ENCODE measurements at places on chromosomes 4 and X.

DNA sequence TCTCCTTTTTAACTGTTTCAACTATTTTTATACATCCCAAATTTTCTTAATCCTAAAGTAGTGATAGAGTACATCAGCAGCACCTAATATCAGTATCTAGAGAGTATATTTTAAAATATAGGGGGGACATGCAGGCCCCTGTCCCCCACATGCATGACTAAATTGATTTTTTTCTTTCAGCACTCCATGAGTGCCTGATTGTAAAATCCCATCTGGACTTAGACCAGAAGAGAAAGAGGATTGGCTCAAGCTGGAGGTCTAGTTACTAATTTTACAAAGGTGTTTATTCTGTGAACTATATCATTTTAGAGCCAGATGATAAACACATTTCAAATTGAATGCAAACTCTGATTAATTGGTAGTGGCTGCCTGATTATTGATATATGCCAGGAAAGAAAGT lies 1533.9 kb upstream of the PABPC4L start:
- DNase-seq: no peak

GRCh38 chrX:18894156-18894555 lies 89.8 kb downstream of the PHKA2 start:
- DNase-seq: no peak

GRCh38 chrX:13254076-13254785 lies 65.6 kb downstream of the ATXN3L start:
- DNase-seq: no peak

GRCh38 chr4:6178757-6179156 lies 21.6 kb downstream of the JAKMIP1 start:
- no peak for DNase-seq

DNA sequence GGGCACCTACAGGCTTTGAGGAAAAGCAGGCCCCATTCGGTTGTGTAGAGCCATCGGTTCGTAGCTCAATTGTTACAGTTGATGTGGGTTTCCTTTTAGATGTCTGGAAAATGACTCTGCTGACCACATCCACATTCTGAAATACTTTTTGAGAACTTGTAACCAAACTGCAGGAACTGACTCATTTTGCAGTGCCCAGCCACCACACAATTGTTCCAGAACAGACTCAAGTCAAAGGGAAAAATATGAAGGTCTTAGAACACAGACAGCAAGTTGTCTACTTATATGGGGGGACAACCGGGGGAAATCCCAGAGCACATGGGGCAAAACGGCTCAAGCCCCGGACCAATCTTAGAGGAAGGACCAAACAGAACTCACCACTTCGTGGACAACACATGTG lies 557.6 kb upstream of the DIPK2B start:
- DNase-seq: peak; percentile 69

DNA sequence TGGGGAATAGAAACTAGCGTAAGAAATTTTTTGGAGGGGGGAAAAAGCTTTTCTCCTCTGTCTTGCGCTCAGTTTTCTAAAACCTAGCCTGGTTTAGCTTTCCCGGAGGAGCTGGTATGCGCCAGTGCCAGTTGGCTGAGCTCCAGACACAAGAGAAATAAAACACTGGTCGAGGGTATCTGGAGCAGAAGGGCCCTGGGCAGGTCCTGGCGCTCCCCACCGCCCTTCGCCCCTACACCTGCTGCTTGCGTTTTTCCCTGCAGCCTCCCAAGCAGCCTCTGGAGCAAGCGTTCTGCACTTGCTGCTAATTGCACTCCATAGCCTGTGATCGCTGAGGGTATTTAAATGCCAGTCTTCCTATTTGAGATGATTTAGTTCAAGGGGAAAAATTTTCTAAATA lies 816 bp downstream of the EREG start:
- no peak for DNase-seq

DNA sequence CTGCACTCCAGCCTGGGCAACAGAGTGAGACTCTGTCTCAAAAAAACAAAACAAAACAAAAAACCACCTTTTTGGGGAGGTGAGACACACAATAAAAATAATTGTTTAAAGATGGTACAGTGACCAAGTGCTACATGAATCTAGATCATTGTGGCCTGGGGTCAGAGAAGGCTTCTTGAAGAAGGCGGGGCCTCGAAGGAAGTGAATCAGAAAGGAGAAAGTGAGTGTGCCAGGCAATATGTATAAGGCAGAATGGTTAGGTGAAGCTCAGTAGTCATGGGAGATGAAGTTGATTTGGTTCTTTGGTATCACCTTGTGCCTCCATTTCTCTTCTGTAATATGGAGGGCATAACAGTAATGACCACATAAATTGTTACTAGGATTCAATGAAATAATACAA lies 58.9 kb downstream of the DOCK11 start:
- DNase-seq: no peak

DNA sequence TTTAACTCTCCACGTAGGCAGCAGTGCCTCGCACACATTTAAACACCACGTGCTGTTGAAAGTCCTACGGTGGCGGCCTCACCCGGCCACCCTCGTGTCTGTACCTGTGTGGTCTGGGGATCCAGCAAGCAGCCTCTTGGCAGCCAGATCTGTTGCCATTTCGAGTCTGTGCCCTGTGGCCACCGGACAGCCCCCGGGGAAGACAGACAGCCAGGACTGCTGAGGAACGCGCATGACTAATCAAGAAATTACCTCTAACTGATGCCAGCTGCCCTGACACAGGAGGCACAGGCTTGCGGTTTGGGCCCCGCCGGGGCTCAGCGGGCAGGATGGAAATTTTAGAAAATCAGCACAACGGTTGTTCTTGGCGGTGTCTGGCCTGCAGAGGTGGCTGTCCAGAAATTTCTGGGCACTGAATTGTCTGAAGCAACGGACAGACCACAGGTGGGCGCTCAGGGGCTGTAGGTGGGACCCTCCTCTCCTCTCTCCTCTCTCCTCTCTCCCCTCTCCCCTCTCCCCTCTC lies 15.6 kb upstream of the ASMTL start:
- peak; percentile 82 for DNase-seq

GRCh38 chr4:123110147-123110546 lies 187.8 kb upstream of the NUDT6 start:
- DNase-seq: no peak

GRCh38 chrX:136627409-136627808 lies 20.5 kb upstream of the CD40LG start:
- DNase-seq: peak; percentile 35
